Effector CD8-positive, alpha-beta T cell (primary cell): ENCODE measurements at places on chromosomes 1 and 21.

GRCh38 chr21:43303275-43304178 is 123.4 kb downstream of the SIK1 start:
- DNase-seq, result no peak

DNA sequence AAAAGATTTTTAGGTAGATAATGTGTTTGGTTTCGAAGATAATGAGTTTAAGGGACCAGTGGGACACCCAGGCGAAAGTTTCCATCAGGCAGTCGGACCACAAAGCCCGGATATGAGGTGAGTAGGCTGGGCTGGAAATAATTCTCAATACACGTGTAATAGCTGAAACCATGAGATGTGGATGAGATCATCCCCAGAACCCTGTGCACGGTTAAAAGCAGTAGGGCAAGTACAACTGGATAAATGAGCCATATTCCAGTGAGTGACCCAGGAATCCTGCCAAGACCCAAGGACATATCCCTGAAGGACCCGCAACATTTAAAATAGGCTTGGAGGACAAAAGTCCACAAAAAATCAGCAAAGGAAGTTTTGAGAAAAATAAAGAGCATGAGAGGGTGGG is 21.5 kb upstream of the NHLH2 start:
- DNase-seq, result no peak

- no peak for DNase-seq
These were observed 8.5 kb downstream of the PDZK1IP1 start for GRCh38 chr1:47181095-47181954.

DNA sequence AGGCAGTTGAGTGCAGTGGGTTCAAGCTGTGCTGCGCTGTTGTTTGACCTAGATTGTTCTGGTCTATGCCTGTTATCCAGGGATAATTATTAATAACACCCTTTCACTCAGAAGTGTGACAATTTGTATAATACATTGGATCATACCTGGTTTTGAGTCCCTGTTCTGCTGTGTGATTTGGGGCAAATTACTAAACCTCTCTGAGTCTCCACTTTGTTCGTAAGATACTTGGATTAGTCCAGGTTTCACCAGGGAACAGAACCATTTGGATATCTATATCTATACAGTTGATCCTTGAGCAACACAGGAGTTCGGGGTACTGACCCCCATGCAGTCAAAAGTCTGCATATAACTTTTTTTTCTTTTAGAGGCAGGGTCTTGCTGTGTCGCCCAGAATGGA is 2.3 kb downstream of the NENF start:
- DNase-seq, result no peak

DNA sequence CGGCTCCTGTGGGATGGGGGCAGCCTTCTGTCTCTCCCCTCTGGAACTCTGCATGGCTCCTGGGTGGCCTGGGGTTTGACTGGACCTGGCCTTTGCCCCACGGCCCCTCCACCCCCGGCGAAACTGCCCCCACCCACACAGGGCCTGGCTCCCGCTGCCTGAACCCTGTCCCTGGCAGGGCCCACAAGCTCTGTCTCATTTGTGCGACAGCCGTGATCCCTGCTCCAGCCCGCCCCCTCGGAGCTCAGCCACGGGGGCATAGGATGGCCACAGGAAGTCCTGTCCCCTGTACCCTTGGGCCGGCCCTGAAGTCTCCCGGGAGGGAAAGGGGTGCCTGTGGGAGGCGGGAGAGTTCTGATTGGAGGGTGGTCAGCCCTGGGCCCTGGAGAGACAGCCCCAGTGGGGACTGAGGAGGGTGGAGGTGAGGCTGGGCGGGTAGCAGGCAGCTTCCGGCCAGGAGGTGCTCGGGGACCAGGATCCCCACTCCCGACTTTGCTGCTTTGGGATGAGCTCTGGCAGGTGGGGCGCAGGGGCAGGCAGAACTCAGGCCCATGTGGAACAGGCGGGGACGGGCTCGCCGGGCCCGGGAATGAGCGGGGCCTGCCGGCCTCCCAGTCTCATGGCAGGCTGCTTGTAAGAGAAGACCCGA is 45.1 kb downstream of the SLX9 start:
- no peak for DNase-seq

- DNase-seq, result no peak
These were observed 62.2 kb downstream of the OBSCN start for GRCh38 chr1:228270032-228270431.

DNA sequence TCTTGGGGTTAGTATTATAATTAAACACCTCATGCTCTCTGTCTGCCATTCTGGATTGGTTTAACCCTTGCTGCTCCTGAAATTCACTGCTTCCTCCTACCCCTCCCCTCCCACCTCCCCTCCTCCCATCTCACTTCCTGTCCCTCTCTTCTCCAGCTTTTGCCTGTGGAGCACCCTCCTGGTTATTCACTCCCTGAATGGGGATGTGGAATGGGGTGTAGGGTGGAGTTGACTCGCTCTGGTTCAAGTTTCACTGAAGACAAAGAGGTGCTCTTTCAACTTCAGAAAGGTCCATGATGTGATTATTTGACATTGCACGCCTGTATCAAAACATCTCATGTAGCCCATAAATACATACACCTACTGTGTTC is 160.5 kb downstream of the PLXNA2 start:
- no peak for DNase-seq

- peak; percentile 31 for DNase-seq
These were observed at the start of gene KDF1 for GRCh38 chr1:26959722-26960624. Gene KDF1, minus strand, starts transcription at chr1:26960468. Its CDS starts 8,088 bp downstream, at chr1:26952380.

DNA sequence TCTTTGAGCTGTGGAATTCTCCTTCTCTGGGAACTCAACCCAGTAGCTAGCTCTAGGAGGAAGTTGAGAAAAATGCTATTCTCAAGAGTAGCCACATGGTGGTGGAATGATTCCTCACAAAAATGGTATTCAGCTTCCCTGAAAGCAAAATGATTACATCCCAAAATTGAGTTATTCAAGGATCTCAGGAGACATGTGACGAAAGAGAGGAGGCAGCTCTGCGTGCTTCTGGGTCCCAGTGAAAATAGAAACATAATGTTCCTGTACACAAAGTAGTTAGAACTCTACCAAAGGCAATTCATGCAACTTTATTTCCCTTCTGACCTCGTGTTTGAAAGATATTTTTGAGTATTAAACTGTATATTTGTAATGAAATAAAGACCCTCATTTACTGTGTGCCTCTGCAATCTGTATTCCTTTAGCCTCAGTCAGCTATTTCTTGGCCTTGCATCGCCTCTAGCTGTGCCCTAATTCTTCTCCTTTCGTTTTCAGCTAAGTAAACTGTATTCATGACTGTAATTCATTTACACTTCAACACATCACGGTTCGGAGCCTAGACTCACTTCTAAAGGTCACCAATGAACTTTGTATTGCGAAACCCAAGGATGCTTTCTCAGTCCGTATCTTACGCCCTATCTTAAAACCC is 167.3 kb downstream of the FASLG start:
- DNase-seq, result no peak

DNA sequence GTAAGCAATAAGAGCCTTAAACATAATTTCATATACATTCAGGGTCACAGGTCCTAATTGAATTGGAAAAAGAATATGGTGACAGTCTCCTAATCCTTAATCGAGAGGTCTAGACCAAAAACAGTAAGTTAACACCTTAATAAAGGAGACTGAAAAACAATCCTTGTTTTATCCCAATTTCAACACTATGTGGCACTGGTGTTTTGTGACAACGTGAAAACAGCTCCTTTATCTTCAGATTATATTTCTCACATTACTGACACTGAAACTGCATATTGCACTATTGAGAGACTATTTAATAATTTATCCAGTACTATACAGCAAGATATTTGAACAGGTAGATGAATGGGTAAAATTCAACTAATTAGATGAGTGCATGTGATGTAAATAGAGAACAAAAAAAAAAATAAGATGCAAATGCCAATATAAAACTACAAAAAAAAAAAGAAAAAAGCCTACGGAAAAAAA is 34.1 kb downstream of the TP53BP2 start:
- DNase-seq, result no peak

- no peak for DNase-seq
These were observed 177.3 kb upstream of the ETV3 start for GRCh38 chr1:157315544-157315943.

GRCh38 chr1:38022810-38023209 is 10.3 kb downstream of the UTP11 start:
- no peak for DNase-seq

- DNase-seq, result no peak
These were observed 5.7 kb downstream of the RGS5 start for GRCh38 chr1:163197022-163197421.

- no peak for DNase-seq
These were observed 41.3 kb downstream of the ZNF281 start for GRCh38 chr1:200368556-200368955.

DNA sequence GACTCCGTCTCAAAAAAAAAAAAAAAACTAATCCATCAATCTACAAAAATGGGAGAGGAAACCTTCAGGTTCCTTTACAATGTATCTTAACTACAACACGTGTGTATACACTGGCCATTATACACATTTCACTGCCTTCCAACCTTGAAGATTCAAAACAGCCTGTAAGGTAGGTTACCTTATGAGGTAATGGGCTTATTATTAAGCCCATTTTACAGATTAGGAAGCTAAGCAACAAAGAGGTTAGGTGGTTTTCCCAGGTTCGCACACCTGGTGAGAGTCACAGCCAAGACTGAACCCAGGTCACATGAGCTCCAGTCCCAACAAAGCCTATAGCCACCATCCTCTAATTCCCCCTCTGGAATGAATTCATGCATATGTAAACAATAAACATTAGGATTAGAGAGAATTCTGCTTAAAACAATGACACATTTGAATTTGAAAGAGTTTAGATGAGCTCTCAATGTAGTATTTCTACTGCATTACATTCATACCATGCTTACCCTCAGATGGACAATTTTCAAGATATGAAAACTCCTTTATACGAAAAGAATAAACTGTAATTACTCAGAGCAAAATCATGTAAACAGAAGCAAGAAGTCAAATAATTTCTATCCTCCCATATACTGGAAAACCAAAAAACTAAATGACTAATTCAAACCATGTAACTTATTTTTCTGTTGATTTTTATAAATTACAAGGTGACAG is 54.8 kb downstream of the EIF4G3 start:
- no peak for DNase-seq

- no peak for DNase-seq
These were observed 11.0 kb downstream of the KCNJ6 start for GRCh38 chr21:37905291-37905690.
